ENCODE measurements at places on chromosomes 6 and 20. TPM values are rescaled to one million over a fixed set of nuclear protein-coding genes. Genes with fewer than 3 reads are reported as not detected.

GRCh38 chr20:17172836-17173516, 53.9 kb upstream of the PCSK2 start:
- H3K27me3 ChIP-seq, result no peaks in the 10 kb centered on the region
- H3K36me3 ChIP-seq, result no peaks in the 10 kb centered on the region
- H3K4me3 ChIP-seq, result no peak overlapping the region
- H3K4me1 ChIP-seq, result no peaks in the 10 kb centered on the region

Gene SIGLEC1
- total RNA-seq, result not detected

GRCh38 chr6:146679386-146679785, 80.6 kb downstream of the ADGB start:
- H3K27ac ChIP-seq, result no peak overlapping the region
- no peak for DNase-seq
- H3K4me1 ChIP-seq, result no peaks in the 10 kb centered on the region
- no peaks in the 10 kb centered on the region for H3K27me3 ChIP-seq

DNA sequence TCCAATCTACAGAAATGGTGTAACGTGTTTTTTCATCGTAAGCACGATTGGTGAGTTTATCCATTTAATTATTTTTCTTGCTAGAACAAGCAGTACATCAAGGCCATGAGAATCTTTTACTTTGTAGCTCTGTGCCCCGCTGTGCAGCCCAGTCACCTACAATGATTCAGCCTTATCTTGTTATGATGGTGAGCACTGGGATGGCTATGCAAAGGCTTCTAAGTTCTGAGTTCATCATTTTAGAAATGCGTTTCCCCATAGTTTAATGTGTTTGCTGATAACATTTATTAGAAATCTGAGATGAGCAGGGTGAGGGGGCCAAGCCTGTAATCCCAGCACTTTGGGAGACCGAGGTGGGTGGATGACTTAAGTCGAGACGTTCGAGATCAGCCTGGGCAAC, 111.8 kb upstream of the QKI start:
- H3K36me3 ChIP-seq, result no peaks in the 10 kb centered on the region
- DNase-seq, result no peak

- no peak overlapping the region for H3K27ac ChIP-seq
- no peaks in the 10 kb centered on the region for H3K4me1 ChIP-seq
- DNase-seq, result no peak
- no peak overlapping the region for H3K4me3 ChIP-seq
Measured at GRCh38 chr20:49395659-49396058, 86.8 kb downstream of the KCNB1 start.

Gene IRAK1BP1
- 2.4 TPM for total RNA-seq
